AG08396 (cell line): ENCODE measurements at places on chromosomes 5 and 9.
A peak's percentile ranks its signal among the peaks of the same experiment; 100 is the strongest.

DNA sequence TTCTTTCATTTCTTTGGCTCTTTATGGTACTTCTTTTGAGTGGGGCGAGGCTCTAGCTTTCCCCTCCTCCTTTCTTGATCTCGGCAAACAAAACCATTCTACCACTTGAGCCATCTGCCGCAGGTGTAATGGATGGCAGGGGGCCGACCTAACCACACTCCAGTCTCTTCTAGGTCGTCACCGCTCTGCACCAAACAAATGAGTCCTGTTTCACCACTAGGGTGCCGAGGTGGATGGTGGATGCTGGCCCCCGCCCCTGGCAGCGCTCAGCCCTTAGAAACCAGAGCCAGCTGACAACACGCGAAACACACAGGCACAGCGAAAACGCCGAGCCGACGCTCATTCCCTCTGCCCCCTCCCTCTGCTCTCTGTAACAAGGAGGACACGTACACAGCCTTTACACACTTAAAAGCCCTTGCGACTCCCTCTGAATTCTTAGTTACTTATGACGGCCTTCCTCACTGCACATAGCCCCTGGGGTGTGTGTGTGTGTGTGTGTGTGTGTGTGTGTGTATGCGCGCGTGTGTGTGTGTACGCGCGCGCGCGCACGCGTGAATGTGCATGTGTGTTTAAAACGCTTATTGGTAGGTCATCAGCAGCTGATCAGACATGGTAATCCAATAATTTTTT lies 199.4 kb downstream of the MEF2C start:
- no peak for DNase-seq

- DNase-seq, result no peak
Observed at GRCh38 chr5:123441408-123441807, 18.2 kb upstream of the CEP120 start.

DNA sequence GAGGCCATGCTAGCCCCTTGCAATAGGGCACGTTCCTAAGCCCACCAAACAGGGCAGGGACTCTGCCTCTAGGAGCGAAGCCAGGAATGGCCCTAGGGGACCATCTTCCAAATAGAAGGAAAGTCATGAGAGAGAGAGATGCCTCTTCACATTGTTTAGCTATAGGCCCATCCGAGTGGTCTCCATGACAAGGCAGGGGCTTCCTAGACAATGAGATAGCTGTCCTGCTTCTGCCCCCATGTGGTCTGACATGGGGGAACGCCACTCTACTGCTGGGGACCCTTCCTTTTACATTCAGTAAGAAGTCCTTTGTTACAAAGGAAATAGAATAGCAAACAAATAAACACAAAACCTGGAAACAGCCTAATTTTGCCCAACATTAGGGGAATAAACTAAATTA lies 17.9 kb upstream of the KIF4B start:
- no peak for DNase-seq

DNA sequence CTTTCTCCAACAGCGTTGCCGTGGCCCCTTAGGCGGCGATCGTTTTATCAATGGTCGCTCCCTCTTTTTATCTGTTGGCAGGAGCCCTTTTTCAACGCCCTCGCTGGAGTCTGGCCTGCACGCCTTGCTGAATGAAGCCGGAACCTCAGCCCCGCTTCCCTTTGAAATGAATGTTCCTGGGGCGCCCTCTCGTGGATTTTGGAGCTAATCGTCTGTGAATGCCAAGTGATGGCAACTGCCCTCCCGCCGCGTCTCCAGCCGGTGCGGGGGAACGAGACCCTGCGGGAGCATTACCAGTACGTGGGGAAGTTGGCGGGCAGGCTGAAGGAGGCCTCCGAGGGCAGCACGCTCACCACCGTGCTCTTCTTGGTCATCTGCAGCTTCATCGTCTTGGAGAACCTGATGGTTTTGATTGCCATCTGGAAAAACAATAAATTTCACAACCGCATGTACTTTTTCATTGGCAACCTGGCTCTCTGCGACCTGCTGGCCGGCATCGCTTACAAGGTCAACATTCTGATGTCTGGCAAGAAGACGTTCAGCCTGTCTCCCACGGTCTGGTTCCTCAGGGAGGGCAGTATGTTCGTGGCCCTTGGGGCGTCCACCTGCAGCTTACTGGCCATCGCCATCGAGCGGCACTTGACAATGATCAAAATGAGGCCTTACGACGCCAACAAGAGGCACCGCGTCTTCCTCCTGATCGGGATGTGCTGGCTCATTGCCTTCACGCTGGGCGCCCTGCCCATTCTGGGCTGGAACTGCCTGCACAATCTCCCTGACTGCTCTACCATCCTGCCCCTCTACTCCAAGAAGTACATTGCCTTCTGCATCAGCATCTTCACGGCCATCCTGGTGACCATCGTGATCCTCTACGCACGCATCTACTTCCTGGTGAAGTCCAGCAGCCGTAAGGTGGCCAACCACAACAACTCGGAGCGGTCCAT lies 10.0 kb downstream of the S1PR3 start:
- peak; percentile 80 for DNase-seq

DNA sequence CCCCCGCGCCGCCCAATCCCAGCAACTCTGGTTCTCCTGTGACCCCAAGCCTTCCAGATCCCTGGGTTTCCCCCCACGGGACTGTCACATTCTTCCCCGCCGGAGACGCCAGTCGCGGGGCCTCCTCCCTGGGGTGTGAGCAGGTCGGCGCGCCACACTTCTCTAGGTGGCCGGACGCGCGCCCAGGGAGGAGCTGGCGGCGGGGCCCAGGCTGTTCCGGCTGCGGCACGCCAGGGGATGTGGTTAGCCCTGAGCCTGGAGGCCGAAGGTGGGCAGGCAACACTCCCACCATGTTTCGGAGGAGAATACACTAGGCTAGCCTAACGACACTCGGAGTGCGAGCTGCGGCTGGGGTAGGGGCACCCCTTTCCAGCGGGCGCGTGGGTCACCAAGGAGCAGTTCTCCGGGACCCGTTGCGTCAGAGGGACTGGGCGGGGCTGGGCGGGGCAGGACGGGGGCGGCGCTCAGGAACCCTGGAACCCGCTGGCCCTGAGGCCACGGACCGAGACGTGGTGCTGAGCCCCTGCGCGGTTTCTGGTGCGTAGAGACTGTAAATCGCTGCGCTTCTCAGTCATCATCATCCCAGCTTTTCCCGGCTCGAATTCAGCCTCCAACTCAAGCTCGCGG lies at the start of gene SLC27A6:
SLC27A6 (plus strand) TSS at position 478 of the 627 bp plus-strand sequence. CDS start 650 bp downstream, outside the sequence.
- peak; percentile 11 for DNase-seq

DNA sequence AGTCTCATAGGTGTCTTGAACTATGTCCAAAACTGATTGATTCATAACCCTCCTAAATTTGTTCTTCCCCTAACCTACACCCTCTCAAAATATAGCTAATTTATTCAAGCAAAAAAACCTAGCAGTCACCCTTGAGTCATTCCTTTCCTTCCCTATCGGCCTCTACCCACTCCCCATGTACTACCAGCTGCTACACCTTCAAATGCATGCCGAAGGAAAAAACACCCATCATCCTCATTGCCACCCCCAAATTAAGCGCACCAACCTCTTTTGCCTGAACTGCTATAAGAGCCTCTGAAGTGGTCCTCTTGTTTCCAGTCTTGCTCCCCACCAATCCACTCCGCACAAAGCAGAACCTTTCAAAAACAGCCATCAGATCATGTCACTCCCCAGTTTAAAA lies 12.6 kb downstream of the LIFR start:
- no peak for DNase-seq

GRCh38 chr9:128628471-128629048 lies 28.1 kb downstream of the DYNC2I2 start:
- DNase-seq, result no peak

DNA sequence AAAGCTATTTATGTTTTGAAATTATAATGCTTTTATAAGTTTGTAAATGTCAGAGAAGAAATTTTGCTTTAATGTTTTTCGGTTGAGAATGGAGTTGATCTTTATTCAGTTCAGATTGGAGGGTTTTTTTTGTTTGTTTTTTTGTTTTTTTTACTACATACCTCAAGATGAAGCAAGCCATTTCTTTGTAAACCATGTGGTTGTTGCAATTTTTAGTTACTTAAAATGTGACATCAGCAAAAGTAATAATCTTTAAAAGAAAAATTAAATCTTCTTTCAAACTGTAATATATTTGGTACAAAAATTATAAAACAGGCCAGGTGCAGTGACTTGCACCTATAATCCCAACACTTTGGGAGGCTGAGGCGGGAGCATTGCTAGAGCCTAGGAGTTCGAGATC lies 102.6 kb downstream of the CDC42SE2 start:
- no peak for DNase-seq

DNA sequence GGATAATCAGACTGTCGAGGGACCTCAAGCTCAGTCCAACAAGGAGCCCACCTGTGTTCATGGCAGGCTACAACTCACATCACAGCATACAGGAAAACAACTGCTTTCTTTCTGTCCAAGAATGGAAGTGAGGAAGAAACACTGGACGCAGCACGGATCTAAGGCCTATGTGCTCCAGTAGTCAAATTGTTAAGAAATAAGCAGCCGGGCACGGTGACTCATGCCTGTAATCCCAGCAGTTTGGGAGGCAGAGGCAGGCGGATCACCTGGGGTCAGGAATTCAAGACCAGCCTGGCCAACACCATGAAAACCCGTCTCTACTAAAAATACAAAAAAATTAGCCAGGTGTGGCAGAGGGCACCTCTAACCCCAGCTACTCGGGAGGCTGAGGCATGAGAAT lies 427.8 kb downstream of the BNC2 start:
- no peak for DNase-seq

DNA sequence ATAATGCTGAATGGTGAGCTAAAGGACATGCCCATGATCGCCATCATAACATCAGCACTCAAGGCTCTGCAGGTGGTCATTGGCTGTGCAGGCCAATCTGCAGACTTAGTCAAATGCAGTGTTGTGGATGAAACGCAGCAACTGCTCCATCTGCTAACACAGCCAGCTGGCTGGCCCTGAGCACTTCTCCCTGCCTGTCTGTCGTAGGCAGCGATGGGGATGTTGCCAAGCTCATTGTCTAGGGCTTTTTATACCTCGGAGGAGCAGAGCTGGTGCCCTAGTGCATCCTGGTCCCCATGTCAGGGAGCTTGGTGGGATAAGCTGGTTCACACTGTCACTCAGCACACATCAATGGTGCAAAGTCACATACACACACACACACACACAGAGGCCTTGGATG lies 189.4 kb downstream of the TENT4A start:
- DNase-seq, result no peak

DNA sequence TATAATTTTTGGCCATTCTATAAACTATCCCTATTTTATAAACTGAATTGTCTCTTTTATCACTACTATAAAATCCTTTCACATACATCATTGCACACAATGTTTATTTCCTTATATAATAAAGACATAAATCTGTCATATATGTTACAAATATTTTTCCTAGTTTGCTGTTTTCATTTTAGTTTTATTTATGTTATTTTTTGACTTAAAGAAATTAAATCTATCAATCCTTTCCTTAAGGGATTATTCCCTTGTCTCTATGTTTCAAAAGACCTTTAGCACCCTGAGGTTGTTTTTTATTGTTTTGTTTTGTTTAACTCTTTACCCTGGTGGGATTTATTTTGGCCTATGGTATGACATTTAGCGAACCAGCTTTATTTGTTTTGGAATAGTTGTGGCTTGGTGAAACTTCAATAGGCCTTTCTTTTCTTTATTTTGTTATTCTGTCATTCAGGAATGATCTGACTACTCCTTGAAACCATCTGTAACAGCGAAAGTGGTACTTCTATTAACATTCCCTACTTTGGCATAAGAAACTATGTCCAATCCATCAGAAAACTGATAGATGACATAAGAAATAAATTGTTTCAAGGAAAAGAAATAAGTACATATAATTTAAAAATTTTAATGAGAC lies 125.9 kb downstream of the CEP120 start:
- no peak for DNase-seq

DNA sequence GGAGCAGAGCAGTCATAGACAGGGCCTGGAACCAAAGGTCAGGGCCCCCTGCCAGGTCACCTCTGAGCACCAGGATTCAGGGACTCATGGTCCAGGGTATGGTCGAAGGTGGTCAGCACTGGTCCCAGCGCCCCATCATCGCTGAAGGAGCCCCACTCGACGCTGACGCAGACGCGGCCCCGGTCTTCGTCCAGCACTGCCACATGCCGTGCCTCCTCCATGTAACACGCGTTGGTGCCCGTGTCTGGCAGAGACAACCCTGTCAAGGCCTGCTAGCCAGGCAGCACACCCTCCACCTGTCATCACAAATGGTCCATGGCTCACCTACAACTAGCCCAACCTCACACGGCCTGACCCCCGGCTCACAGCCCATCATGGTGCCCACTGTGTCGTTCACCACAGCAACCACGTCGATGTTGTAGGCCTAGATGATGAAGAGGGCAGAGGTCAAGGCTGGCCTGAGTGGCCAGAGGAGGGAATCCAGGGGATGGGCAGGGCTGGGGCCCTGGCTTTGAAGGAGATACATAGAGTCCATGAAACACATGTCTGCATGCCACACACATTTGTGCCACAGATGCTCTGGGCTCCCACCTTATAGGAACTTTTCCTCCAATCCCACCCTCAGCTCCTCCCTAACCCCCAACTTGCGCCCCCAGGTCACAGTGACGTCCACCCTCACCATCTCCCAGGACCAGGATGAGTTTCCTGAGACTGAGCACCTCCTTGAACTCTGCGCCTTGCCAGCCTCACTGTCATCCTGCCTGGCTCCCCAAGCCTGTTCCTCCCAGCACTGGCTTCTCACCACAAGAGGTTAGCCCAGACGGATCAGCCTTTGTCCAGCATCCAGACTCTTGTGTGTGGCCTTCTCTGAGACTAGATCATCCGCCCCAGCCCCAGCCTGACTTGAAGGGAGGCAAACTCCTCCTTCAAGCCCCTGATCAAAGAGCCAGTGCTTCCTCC lies 9.5 kb downstream of the HK3 start:
- DNase-seq, result no peak

DNA sequence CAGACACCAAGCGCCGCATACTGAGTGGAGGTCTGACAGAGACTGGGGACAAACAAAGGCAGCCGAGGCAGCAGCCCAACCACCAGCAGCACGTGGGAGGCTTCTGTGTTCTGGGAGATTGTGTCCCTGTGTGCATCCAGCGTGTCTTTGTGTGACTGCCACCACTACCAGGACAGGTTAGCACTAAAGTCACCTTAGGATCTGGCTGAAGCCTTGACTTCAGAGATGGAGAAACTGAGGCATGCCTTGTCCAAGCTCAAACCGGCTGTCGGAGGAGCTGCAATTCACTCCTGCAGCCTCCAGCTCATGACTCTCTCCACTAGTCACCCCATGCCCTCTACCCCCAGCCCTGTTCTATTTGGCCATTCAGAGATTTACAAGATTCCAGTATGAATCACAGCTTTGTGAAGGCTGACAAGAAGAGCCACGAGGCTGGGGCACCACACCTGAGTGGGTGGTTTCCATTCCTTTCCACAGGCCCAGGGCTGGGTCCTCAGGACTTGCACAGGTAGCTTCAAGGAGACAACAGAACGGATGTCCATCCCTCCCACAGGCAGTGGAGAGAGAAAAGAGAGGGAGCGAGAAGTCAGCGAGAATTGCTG lies 69.3 kb downstream of the SHB start:
- no peak for DNase-seq

GRCh38 chr5:157464519-157465171 lies 4.6 kb downstream of the NIPAL4 start:
- DNase-seq, result peak; percentile 79

GRCh38 chr5:132773601-132774355 lies 3.3 kb downstream of the SEPTIN8 start:
- DNase-seq, result no peak
